ENCODE measurements at places on chromosomes 4 and X.

DNA sequence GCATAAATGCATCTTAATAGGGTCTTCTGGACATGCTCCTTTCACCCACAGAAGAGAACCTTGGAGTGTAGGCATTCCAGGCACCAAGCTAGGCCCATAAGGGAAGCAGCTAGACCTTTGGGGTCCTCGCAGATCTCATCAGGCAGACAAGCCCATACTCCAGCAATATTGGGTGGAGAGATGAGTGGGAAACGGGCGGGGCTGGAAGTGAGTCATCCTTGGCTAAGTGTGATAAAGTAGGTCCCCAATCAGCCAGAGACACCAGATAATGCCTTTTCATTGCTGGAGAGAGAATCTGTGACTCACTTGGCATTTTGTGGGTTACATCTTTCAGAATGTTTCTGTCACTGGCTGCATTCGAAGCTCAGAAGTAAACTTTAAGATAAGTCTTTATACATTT, 133.3 kb upstream of the MBNL3 start:
- DNase-seq: no peak

- no peak for DNase-seq
Measured at GRCh38 chr4:159280442-159281172, 177.7 kb downstream of the RAPGEF2 start.

- no peak for DNase-seq
Measured at GRCh38 chr4:87717276-87718031, 67.4 kb downstream of the DMP1 start.

DNA sequence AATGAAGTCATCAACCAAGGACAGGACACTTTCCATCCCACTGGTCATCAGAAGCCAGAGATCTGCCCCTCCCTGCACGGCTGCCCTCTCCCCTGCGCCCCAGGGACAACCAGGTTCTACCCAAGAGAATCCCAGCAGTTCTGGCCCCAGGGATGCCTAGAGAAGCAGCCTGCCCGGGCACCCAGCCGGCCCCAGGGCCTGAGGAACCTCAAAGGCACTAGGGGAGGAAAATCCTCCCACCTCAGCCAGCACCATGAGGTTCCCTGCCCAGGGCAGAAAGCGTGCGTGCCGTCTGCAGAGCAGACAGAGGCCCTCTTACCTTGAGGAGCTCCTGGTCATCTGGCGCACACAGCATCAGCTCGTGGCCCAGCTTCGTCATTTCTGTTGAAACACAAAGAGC, 8.1 kb downstream of the HAUS7 start:
- no peak for DNase-seq

Measured in neuronal stem cell (in vitro differentiated cells).